NCI-H1092 treated with DMSO at 0.1 percent for 48 hours (cell line): ENCODE measurements at places on chromosomes 4 and X.

- DNase-seq, result no peak
Measured at GRCh38 chrX:31223817-31224216, 152.0 kb upstream of the FTHL17 start.

DNA sequence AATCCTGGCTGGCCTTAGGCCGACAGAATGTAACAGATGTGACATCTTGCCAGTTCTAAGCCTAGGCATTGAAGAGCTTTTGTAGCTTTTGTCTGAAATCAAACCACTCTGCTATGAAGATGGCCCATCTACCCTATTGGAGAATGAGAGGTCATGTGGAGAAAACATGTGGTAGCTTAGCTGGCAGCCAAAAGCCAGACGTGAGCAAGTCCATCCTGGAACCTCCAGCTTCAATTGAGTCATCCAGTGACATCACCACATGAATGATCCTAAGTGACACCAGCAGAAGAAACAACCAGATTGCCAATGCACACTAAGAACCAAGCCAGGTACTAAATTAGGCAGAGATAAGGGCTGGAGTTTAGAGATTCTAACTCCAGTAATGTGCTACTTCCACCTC lies 154.8 kb upstream of the ZFP42 start:
- DNase-seq, result no peak

DNA sequence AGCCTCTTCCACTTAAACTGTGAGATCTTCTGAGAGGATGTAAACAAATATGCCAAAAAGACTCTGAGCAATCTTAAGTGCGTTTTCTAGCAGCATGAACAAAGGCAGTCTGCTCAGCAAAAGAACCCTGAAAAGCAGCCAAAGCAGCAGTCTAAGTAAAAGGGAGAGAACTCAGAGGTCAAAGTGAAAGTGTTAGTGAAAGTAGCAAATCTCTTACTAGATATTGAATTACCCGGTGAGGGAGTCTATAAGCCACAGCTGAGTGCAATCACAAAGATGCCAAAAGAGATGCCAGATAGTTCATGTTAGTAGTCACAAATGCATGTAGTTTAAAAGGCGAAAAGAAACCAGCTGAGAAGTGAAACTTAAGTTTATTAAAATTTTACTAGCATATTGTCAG lies 7.9 kb upstream of the GNRHR start:
- no peak for DNase-seq

- DNase-seq, result no peak
Measured at GRCh38 chr4:22970665-22971064, 277.9 kb downstream of the GBA3 start.

- peak; percentile 98 for DNase-seq
Measured at GRCh38 chr4:139833151-139833910, 167.7 kb downstream of the MGST2 start.

DNA sequence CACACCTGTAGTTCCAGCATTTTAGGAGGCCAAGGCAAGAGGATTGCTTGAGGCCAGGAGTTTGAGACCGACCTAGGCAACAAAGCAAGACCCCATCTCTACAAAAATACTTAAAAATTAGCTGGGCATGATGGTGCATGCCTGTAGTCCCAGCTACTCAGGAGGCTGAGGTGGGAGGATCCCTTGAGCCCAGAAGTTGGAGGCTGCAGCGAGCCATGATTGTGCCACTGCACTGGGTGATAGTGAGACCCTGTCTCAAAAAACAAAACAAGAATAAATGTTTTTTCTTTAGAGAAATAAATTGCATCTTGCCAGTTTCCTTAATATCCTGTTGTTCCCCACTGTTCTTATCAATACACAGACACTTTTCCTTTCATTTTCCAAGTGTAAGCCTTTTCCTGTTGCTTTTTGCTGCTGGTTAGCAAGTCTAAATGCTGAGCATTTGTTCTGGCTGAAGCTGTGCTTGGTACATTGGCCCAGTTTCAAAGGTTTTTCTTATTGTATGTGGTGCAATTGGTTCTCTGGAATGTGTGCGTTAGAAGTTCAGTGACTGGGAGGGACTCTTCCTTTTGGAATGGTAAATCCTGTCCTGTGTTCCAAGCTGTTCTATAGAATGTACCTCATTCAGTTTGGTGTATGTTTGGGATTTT lies 98.2 kb downstream of the AFF1 start:
- no peak for DNase-seq

- no peak for DNase-seq
Measured at GRCh38 chr4:122705009-122705408, 27.5 kb upstream of the BBS12 start.

- no peak for DNase-seq
Measured at GRCh38 chr4:25021216-25021615, 9.5 kb downstream of the LGI2 start.

DNA sequence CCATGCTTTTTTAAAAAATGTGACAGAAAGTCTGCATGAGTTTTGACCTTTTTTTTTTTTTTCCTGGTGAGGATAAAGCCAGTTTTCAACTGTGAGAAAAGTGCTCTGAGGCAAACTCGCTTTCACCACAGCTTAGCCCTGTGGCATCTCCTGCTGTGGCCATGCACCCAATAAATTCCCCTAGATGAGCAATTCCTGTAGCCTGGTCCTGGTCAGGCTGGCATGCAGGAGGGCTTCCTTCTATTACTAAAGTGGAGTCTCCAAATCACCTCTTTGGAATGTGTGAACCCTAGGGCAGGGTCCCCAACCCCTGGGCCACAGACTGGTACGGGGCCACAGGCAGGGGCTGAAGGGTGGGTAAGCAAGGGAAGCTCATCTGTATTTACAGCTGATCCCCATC lies 265.4 kb downstream of the RAPGEF2 start:
- DNase-seq, result no peak

DNA sequence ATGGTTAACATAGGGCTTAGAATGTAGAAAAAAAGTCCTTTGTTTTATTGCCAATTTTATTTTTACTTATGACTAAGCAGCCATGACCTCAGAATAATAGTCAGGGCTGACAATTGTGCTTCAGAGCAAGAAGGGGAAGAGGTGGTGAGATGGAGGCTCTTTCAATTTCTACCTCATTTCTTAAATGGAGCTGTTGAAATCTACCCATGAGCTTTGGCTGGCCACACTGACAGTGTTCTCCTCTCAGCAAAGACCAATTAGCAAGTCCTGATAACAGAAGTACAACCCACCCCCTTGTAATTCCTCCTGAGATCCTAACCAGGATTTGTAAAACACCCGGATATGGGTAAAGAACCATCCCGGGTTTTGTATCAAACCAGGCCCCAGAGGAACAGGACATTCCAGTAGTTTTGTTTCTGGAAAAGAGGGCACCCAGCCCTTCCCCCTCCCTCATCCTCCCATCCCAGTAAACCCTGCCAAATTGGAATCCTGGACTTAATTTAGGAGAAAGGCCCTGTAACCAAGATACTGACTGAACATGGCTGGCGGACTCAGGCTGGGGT lies at the start of gene HEPH:
Gene HEPH, plus strand, starts transcription at position 399 of the 563 bp plus-strand sequence. CDS start 6,324 bp downstream, outside the sequence.
- no peak for DNase-seq

DNA sequence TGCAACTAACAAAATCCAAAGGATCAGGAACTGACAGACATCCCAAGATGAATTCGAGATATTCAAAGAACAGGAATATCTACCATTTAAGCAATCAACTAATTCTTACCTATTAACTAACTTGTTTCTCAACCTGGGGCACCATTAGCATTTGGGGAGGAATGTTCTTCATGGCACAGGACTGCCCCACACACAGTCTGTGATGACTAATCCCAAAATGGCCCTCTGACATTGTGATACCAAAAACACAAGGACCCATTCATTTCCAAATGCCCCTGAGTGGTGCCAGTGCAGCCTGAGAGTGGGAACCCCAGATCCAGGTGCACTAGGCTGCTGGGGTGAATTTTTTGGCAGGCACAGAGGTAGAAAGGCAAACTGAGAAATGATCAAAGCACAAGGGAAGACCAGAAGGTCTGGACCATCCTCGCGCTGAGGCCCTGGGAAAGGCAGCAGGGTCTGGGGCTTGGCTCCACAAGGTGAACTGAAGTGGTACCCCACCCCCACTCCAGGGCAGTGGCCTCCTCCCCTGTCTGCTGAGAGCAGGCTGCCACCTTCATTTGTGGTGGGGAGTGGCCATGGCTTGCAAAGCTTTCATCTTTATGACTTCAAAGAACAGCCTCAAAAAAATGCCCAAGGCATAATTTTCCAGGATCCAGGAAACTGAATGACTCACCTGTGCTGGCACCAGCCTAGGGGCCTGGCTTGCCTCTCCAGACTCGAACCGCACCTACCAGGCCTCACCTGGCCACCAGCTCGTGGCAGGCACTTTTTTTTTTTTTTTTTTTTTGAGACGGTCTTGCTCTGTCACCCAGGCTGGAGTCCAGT lies 122.4 kb downstream of the BCOR start:
- DNase-seq, result no peak

DNA sequence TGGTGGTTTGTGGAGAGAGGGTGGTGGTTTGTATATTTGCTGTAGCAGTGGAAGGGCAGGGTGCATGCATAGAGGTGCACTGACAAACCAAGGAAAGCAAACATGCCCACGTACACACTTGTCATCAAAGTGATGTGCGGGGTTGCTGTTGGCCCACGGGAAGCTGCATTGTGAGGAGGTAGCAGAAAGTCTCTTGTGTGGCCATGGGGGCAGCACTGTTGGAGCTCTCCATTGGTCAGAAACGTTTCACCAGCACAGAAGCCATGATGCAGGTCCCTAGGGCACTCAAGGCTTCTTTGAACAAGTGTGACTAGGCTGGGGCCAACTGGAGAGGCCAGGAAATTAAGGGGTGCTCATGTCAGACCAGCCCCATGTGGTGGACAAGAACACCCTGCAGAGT lies 174.8 kb upstream of the KLF8 start:
- no peak for DNase-seq

- DNase-seq, result no peak
Measured at GRCh38 chr4:17623451-17624001, 9.1 kb downstream of the MED28 start.

DNA sequence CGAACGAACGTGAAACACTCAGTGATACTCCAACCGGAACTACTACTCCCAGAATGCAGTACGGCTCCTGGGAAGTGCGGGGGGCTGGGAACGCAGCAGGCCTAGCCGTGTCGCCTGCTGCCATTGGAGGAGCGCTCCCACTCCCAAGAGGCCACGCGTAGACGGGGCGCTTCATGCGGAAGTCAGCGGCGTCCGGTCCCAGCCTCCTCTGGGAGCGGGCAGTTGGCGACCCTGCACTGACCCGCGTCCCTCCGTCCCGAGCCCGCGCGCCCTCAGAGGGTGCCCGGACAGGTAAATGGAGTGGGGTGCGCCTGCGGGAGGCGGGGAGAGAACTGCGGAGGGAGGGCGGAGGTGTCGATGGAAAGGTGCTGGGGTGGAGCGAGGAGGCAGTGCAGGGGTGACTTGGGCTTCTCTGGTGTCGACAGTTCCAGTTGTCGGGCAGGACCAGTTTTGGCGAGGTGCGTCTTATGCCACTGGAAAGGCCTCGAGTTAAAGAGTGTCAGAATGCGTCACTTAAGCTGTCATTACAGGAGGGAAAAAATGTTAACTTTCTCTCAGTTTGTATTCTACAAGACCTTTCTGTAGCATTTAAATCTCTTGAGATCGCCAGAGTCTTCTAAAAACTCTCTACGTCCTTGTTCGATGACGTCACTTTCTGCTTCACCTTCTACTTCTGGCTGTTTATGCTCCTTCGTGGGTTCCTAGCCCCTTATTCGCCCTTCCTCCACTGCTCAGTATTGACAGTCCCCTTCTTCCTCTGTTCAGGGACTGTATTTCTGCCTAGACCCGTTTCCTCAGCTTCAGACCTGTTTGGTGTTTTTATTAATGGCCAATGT lies at the start of gene VAMP7:
Gene VAMP7, plus strand, starts transcription at position 188 of the 836 bp plus-strand sequence. CDS start 8,122 bp downstream, outside the sequence.
- peak; percentile 85 for DNase-seq

- DNase-seq, result peak; percentile 86
Measured at GRCh38 chrX:151396042-151396824, 773 bp upstream of the VMA21 start.

- DNase-seq, result no peak
Measured at GRCh38 chrX:122421434-122422121, 762.5 kb upstream of the GRIA3 start.
